ENCODE measurements at places on chromosomes 4 and X.
A peak's percentile ranks its signal among the peaks of the same experiment; 100 is the strongest.

DNA sequence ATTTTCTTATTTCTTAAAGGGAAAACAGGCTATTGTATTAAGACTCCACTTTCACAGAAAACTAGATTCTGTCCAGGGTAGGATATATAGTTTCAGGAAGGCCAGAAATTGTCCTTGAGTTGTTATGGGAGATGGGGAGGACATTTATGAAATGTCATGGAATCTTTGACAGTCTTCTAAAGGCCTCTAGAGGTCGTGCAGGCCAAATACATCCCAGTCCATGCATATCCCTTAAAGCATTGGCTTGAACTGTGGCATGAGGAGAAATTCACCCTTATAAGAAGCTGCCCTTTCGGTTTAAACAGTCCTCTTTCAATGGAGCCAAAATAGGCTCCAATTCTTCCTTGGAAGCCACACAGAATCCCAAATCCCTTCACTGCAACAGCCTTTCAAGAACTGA, 183.6 kb upstream of the NOCT start:
- DNase-seq, result no peak

GRCh38 chrX:137667776-137668175, 101.8 kb downstream of the ZIC3 start:
- DNase-seq, result no peak

DNA sequence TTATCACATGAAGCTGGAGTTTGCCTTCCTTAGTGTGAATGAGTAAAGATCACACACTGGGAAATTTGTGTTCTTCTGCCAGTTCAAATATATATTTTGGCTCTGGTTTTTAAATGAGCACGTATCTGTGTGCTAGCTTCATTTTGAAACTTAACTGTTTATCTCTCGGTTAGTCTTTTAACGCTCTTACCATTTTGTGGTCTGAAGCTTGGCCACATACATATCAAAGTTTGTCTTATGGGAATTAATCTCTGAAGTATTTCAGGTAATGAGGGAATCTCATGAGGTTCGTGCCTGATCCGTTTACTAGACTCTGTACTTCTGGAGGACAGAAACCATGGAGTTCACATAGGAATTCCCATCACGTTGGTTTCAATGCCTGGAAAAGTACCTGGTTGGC, 13.8 kb downstream of the ATP10D start:
- no peak for DNase-seq

DNA sequence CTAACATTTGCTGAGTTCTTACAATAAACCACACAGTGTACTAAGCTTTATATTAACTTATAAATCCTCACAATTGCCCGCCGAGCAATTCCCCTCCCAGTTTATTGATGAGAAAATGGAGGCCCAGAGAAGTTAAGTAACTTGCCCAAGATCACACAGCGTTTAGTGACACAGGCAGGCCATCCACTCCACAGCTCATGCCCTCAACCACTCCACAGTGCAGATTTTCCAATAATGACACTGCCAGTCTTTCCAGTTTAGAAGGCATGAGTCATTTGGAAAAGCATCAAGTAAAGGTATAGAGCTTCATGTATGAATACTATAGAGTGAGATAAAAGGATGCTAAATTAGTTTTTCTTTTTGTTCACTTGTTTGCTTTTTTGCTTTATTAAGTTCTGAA, 208.5 kb downstream of the CAMK2D start:
- no peak for DNase-seq

DNA sequence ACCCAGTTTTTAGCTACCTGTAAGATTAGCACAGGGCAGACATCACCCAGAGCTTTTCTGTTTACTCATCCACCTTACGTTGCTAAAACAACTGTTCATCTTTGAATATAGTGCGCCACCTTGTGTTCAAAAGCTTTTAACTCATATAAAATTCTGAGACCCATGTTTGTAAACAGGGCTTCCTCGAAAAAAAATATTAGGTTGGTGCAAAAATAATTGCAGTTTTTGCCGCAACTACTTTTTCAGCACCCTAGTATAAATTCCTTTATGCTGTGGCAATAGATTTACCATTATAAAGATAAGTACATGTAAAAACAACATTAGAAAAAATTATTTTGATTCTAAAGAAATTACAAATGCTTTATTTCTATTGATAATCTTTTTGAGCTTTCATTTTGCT, 147.9 kb downstream of the LRBA start:
- peak; percentile 93 for DNase-seq

GRCh38 chrX:154748712-154749339, 2.1 kb downstream of the GAB3 start:
- DNase-seq, result peak; percentile 83
